ENCODE measurements at places on chromosomes 11 and 22.

GRCh38 chr22:19943082-19944026 lies 1.7 kb upstream of the TXNRD2 start:
- no peak for DNase-seq

- no peak for DNase-seq
These were observed at the start of gene MACROD1 for GRCh38 chr11:64165842-64166635. Gene MACROD1, minus strand, starts transcription at chr11:64166113. Its CDS starts 119 bp downstream, at chr11:64165994.

GRCh38 chr11:87397011-87397865 lies 359.5 kb downstream of the TMEM135 start:
- DNase-seq, result no peak

DNA sequence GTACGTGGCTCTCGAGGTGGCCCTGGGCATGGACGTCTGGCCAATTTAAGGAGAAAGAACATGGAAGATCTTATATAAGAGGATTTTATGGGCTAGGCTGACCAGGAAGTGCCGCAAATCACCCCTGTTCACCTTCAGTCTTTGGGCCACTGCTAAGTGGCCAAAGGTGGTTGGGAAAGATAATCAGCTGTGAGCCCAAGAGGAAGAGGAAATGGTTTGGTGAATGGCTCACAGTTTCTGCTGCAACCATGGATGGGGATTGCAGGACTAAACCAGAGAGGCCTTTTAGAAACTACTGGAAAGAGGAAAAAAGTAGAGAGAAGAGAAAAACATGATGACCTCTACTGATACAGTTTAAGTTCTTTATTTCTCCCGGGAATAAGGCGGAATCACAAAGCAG lies 96.0 kb upstream of the ARHGAP20 start:
- no peak for DNase-seq

DNA sequence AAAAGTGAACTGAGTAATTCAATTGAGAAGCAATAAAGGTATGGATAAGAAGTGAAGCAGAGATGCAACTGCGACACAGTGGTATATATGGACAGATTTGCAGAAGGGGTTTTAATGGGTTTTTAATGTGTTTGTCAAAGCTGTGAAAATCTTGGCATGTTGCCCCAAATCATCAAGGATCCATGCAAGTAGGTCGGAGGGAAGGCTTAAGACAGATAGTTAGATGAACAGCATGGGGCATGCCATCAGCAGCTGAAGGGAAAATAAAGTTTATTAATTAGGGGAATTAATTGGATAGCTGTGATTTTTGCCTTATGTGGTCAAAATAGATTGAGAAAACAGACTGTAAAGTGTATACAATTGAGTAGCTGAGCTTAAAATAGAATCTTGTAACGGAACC lies 840.1 kb downstream of the JRKL start:
- DNase-seq, result no peak

DNA sequence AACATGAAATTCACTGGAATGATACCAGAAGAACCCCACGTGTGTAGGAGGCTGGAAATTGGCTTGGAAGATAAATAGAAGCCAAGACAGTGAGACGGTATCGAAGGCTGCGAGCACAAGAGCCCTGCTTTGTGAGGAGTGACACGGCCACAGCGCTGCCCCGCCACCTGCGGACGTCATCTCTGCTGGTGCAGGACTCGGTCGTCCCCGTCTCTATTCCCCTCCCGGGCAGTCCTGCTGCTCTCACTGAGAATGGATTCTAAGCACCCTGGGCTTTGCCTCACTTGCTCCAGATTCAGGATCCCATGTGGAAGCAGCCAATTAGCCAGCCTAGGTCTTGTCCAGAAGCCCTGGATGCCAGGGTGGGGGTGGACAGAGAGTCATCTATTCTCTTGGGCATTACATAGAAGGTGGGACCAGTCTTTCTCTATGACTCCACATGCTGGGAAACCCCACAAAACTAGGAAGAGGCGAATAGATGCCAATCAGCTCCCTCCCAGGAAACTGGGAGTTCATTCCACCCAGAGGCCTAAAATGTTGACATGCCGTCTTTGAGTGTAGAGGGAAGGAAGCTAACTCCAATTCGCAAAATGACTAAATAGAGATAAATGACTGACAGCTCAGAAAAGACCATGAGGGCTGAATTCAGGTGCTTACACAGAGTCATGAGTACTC lies 25.1 kb downstream of the APOL3 start:
- no peak for DNase-seq

- DNase-seq, result no peak
These were observed 105.3 kb upstream of the FGF3 start for GRCh38 chr11:69924308-69925161.

DNA sequence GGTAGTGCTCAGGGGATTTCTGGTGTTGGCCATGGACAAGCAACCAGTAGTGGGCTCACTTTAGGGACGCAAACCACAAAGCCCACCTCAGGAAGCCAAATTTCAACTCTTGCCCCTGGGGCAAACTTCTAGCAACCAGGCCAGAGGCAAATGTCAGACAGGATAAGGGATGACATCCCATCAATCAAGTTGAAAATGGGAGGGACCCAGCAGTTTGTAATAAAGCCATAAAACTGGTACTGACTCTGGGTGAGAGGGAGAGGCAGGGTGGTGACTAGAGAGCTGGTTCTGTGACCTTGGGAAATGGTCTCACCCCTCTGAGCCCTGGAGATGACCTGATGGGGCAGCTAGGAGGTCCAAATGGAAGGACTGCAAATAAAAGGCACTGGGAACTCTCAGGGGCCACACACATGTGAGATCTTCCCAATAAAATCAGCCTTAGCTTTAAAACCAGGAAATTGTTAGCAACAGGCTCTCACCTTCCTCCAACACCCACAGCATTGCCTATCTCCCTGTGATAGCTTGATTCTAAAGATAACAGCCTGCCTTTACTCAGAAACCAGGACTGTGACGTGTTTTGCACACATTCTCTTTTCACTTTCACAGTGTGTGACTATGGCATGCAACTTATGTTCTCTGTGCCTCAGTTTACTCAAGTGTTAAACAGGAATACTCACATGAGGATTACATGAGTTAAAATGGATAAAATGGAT lies 6.4 kb upstream of the TBC1D10A start:
- DNase-seq, result no peak

GRCh38 chr22:33779243-33779642 lies 141.0 kb downstream of the LARGE1 start:
- no peak for DNase-seq

GRCh38 chr11:6025056-6025455 lies 5.5 kb downstream of the OR56A1 start:
- no peak for DNase-seq

DNA sequence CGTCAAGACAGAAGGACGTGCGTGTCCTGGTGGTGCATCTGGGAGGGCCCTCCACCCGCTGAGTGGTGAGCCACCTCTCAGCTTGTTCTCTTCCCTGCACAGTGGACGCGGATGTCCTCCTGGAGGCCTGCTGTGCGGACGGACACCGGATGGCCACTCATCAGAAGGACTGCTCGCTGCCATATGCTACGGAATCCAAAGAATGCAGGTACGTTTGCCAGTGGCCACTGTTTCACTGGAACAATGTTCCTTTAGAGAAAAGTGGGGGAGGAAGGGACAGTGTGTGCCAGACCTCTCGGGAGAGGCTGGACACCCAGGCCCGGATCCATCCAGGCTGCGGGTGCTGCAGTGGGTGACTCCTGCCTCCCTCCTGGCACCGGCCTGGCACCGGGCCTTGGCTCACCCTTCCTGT lies 15.9 kb downstream of the FBLN1 start:
- no peak for DNase-seq

DNA sequence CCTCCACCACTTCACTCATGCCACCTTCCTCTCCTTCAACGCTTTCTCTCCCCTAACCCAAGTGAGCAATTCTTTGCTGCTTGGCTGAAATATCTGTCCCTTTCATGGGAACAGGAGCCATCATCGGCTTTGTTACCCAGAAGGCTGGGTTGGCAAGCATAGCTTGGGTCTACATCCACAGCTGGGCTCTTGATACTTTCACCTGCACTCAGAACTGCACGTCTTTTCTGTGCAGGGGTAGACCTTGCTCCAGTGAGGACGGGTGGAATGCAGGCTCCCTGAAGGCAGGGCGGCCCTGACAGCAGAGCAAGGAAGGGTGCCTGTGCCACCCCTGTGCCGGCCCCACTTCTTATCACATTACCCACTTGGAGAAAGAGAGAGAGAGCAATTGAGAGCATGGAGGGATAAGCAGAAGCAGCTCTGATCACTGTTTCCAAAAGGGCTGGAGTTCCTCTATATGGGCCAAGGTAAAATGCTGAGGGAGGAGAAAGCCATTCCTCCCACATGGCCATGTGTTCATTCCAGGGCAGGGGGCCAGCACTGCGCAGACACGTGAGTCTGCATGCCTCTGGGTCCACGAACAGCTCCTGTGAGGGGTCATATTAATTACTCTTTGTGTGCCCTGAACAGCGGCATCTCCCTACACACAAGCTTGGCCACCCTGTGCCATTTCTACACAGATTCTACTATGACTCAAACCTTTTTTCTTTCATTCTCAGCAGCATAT lies 181.8 kb downstream of the BUD13 start:
- no peak for DNase-seq

DNA sequence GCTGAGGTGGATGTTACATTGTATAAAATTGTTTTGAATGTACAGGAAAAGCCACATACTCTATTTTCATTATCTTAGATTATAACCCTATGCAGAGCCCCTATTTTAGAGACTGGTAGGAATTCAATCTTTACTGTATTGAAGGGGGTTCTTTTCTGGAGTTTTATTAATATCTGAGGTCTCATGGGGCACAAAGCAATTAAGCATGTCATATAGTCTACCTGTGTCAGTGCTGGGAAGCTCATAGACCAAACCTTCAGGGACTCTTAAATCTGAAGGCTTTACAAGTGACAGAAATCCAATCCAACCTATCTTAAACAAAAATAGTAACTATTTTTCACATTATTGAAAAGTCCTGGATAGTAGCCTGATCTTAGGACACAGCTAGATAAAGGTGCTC lies 733.7 kb downstream of the NELL1 start:
- DNase-seq, result no peak

GRCh38 chr11:33747979-33748378 lies 11.8 kb upstream of the CD59 start:
- DNase-seq, result no peak

DNA sequence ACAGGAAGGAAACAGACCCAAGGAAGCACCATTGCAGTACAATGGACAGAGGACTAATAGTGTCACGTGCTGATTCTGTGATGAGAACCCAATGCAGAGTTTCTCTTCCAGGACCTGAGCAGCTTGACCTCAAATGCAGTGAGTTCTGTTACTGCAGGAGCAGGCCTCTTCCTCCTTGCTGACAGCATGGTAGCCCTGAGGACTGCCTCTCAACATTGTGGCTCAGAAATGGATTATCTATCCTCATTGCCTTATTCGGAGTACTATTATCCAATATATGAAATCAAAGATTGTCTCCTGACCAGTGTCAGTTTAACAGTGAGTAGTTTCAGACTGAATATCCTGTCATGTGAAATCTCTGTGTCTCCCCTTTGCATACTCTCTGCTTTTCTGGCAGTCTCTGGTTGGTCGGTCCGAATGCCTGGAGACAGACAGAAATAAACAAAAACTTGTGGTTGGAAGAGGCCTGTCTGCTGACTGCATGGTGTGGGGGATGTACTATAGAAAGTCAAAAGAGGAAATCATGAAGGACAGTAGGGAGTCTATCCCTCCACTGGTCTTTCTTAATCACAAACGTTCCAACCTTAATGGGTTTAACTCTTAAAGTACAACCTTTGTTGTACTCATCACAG lies 6.9 kb upstream of the MS4A14 start:
- no peak for DNase-seq

- no peak for DNase-seq
These were observed 61.9 kb downstream of the ARHGEF12 start for GRCh38 chr11:120398132-120398531.

GRCh38 chr22:50218996-50219727 lies 18.4 kb downstream of the SELENOO start:
- DNase-seq, result no peak

DNA sequence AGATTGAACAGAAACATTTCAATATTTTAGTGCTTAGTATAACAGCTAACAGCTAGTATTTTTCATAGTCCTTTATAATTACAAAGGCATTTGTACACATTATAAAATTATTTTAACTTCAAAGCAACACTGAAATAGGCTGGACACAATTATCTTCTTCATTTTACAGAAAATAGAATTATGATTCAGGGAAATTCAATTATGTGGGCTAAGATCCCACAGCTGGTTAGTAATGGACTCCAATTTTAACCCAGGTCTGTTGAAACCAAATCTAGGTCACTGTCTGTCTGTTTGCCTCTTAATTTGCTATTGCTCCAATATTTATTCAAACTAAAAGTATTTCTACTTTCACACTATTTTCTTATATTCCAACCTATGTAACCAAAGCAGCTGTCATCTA lies 154.1 kb upstream of the CTSC start:
- no peak for DNase-seq

- DNase-seq, result no peak
These were observed 595.1 kb downstream of the BUD13 start for GRCh38 chr11:116177521-116178210.

DNA sequence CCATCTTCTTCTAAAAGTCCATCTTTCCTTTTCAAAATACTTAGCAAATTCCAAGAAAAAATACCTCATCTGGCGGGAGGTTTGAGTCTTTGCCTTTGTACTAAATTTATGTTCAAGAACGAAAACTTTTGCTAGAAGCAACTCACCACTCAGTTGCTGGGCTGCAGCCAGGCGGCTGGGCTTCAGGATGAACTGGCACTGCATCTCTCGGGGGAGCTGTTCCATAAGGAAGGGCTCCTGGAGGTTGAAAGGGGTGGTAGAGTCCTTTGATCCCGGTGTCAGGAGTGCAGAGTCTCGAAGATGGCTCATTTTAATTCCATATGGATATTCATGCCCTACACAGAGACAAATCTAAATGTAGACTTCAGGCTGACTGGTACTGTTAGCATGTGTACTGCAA lies 105.8 kb downstream of the ARHGAP20 start:
- no peak for DNase-seq

GRCh38 chr11:1827931-1828330 lies 6.9 kb upstream of the SYT8 start:
- DNase-seq, result no peak

- no peak for DNase-seq
These were observed 197.0 kb downstream of the FAM181B start for GRCh38 chr11:82536706-82537105.

GRCh38 chr22:27800250-27801201 lies 1.0 kb downstream of the MN1 start:
- no peak for DNase-seq

GRCh38 chr11:71115770-71116692 lies 136.3 kb downstream of the SHANK2 start:
- no peak for DNase-seq

DNA sequence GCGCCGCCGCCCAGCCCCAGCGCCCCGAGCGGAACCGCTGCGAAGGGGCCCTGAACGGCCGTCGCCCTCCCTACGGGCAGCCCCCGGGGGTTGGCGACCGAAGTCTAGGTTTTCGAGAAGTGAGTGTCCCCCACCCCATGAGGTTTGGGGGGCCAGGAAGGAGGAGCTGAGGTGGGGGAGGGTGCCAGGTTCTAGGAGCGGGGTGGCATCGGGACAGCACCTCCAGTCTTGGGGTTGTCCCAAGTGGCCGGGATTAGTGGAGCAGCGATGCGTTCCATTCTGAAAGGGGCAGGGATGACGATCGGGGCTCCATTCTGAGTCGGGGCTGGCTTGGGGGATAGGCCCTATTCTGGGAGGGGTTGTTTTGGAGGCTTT lies 408 bp downstream of the PPP2R5B start:
- DNase-seq, result no peak
